ENCODE measurements at places on chromosomes 4 and X.

DNA sequence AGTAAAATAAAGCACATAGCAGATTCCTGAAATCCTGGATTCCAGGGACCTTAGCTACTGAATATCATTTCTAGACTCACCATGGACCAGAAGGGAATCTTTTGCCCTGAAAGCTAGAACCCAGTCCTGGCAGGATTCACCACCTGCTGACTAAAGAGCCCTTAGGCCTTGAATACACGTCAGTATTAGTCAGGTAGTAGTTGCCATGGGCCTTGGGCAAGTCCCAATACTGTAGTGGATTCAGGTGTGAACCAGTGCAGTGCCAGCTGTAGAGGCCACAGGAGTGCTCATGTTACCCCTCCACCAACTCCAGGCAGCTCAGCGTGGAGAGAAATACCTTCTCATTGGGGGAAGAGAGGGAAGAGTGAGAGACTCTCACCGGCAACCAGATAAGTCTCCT lies 64.1 kb upstream of the UBQLN2 start:
- no peak for DNase-seq

DNA sequence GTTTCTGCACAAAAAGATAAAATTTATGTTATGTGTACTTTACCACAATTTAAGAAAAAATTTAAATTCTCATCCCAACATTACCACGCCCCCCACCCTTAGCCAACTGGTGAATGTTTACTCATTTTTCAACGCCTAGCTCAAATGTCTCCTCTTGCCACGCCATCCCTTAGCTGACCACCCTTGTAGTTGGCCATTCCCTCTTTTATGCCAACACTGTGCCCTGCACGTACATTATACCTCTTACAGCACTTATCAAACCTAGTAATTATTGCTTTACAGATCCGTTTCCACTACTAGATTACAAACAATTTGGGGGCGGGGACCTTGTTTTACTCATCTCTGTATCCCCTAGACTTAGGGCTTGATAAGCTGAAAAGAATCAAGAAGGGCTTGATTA lies 644 bp downstream of the ERCC6L start:
- DNase-seq: no peak

- DNase-seq: no peak
These were observed 1.4 kb upstream of the IRS4 start for GRCh38 chrX:108737754-108738153.

- DNase-seq: no peak
These were observed 7.8 kb downstream of the CLIC2 start for GRCh38 chrX:155326610-155327009.

DNA sequence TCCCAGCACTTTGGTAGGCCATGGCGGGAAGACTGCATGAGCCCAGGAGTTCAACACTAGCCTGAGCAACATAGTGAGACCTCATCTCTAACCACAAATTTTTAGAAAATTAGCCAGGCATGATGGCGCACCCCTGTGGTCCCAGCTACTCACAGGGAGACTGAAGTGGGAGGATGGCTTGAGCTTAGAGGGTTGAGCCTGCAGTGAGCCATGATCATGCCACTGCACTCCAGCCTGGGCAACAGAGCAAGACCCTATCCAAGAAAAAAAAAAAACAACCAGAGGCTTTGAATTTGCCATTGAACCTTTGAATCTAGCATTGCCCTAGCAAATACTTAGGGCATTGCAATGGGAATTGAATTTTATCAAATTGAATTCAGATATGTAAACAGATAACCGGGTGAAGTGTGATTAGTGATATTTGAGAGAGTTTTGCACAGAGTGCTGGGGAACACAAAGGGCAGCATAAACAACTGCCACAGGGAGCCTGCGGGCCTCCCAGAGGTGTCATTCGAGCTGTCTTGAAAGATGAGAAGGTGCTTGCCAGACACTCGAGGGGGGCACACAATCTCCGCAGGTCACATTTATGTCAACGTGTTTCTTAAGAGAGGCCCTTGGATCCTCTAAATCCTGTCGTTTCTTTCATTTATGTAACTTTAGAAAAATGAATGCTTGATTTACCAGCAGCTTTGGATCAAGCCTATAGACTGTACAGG lies 200.3 kb downstream of the AASDH start:
- no peak for DNase-seq

DNA sequence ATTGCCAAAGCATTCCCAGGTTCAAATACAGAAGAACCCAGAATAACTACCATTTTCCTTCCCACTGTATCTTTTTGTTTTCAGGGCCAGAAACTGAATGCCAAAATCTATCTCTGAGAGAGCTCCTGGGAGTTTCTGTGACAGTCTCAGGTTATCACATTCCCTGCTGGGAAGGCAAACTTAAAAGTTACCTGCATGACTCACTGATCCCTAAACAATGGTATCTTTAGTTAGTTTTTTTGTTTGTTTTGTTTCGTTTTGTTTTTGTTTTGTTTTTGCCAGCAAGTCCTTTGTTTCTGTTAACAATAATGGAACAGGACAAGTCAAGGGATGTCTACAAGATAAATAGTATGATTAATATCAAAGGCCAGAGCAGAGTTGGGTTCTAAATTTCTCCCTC lies 34.3 kb downstream of the PAPSS1 start:
- no peak for DNase-seq

- no peak for DNase-seq
These were observed 2594.8 kb downstream of the ARAP2 start for GRCh38 chr4:33649471-33649870.

GRCh38 chr4:186727169-186727976 lies 3.7 kb upstream of the FAT1 start:
- no peak for DNase-seq

GRCh38 chr4:140223056-140223810 lies 69.2 kb upstream of the MAML3 start:
- DNase-seq: no peak

DNA sequence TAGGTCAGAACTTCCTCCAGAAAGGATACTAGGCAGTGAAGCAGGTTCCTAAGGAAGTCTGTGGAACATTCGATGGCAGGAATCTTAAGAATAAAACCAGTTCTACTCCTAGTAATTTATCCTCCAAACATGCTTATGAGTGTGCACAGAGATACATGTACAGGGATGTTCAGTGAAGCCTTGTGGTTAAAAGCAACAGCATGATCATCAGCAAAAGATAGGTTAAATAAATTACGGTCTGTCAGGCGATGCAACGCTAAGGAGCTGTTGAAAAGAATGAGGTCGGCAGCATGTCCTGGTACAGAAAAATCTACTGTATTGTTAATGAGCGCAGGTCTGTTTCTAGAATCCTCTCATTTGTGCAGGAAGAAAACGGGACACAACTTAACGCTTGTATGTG lies 23.6 kb downstream of the SEL1L3 start:
- DNase-seq: no peak

DNA sequence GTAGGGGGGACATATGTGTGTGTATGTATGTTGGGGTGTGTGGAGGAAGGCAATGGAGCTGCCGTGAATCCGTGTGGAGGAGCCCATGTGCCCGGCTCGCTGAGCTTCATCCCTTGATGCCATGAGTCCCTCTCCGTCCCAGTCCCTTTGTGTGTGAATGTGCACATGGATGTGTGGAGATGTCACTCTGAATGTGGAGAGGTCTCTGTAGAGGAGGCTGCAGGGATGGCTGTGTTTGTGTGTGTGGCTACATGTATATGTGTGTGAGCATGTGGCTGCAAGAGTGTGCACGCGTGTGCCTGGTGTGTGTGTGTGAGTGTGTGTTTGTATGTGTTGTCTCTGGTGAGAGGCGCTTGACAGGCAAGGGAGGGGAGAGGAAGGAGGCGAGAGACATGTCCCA lies 1.3 kb downstream of the DLG3 start:
- no peak for DNase-seq

DNA sequence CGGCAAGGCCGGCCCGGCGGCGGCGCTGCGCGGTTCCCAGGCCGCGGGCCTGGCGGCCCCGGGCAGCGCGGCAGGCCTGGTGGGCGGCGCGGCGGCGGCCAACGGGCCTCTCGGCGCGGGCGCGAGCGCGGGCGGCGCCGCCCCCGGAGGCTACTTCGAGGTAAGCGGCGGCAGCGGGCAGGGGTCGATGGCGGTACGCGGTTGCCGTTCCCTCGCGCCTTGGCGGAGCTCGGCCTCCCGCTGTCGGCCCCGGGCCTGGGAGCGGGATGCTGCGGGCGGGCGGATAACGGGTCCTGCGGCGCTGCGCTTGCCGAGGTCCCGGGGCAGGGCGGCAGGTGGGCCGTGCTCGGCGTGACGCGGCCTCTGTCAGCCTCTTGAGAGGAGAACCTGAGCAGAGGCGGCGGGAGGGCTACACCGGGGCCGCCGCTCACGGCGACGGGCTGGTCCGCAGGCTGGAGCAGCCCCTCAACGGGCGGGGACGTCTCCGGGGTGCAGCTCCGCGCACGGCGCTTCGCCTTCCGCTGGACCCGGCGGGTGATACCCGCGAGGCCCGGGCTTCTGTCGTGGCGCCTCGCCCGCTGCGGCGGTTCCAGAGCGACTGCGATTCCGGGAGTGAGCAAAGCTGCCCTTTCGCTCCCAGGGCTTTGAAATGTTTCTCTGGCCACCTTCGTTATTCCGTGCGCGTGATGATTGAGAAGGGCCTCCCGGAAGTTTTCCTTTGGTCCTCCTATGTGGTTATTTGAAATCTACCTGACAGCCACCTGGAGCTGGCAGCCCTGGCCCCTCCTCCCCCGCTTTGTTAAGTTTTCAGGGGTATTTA lies 774 bp downstream of the FAM193A start:
- DNase-seq: peak; percentile 61

GRCh38 chr4:114209584-114209983 lies 230.1 kb upstream of the ARSJ start:
- no peak for DNase-seq

DNA sequence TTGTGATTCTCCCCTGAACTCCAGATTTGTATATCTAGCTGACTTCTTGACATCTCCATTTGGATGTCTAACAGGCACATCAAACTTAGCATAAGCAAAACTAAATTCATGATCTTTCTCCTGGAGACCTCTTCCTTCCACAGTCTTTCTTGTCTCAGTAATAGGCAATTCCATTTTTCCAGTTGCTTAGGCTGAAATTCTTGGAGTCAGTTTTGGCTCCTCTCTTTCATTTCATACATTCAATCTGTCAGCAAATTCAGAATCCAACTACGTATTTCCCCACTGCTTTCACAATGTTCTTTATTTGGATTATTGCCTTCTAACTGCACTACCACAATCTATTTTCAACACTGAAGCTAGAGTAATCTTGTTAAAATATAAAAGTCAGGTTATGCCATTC lies 219.9 kb upstream of the GLRA2 start:
- DNase-seq: no peak

DNA sequence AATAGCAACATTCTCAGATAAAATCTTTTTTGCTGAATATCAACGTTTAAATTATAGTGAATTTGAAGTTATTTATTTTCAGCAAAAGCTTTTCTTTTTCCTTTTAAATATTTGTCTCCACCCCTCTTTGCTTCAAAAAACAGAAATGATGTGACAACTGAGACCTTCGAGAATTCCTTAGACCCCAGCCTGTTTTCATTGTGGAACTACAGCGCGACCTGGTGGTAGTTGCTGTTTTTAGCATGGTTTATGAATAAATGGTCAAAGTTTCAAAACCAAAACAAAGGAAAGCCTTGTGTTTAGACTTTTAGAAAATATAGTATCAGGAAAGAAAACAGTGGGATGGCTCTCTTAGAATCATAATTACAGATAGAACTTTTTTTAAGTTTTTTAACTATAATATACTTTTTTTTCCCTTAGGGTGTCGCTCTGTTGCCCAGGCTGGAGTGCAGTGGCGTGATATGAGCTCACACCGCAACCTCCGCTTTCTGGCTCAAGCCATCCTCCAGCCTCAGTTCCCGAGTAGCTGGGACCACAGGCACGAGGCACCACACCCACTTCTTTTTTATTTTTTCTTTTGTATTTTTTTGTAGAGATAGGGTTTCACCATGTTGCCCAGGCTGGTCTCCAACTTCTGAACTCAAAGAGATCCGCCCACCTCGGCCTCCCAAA lies 26.8 kb upstream of the TMEM184C start:
- DNase-seq: peak; percentile 9

DNA sequence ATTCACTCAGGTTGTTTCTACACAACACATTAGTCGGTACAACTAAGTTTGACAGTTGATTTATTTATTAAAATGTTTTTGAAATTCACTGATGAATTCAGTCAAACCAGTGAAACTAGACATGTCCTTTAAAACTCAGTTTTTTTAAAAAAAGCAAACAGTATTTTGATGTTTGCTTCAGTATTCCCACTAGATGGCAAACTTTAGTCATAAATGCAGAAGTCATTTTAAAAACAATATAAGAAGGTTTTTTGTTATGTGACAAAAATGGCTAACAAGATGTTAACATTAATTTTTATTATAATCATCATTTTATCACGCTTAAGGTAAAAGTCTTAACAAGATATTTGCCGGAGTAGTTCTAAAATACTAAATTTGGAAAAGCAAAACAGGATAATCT lies 1337.8 kb upstream of the DIAPH2 start:
- DNase-seq: no peak

GRCh38 chr4:34157547-34157946 lies 2086.8 kb downstream of the ARAP2 start:
- DNase-seq: no peak

DNA sequence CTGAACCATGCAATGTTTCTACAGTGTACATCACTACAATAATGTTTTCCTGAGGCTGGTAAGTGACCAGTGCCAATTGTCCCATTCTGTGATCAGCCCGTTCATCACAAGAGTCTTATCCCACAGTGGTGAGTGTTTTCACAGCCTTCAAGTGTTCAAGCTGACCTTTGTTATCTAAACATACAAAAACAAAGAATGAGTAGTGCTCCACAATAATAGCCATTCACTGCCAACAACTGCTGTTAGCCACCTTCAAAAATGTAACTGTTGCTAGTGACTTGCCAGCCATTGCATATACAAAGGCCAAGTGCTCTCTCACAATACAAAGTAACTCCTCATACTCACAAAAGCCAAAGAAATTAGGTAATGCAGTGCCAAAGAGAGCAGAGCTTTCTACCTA lies 1084.1 kb downstream of the FAM133A start:
- no peak for DNase-seq

DNA sequence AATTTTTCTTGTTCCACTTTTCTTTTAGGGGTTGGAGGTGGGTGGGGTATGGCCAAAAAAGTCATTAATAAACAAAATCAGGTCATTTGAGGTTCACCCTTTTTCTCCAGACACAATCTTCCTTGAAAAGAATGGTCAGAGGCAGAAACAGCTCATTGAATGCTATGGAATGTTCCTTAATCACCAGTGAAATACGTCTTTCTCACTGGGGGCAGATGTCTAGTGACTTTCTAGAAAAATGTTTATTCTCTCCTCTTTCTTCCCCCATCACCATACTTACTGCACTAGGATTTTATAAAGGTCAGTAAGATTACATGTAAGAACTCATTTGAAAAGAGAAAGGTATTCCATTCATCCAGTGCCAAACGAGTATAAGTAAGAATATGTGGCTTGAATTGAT lies 44.5 kb downstream of the MGST2 start:
- no peak for DNase-seq

DNA sequence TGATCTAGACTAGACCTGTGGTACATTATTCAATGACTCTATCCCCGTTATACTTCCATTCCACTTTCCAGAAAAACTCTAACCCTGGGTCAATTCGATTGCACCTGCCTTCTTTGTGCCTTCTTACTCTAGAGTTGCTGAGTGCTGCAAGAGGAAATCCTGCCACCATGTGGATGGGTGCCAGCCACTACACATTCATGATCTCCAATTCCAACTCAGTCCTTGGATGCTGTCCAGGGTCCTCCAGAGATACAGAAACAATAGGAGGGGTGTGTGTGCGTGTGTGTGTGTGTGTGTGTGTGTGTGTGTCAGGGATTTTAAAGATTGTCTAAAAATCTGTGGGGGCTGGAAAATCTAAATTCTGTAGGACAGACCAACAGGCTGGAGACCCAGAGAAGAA lies 42.9 kb upstream of the INTS6L start:
- DNase-seq: no peak
